Activated CD4-positive, alpha-beta T cell treated with anti-CD3 and anti-CD28 coated beads, Interleukin-2, Interleukin-6, amounts not matched to agents 100 ng/mL and 50 ng/mL, durations not matched to agents 16 hours and 8 hours (primary cell): ENCODE measurements at places on chromosomes 13 and 19.

DNA sequence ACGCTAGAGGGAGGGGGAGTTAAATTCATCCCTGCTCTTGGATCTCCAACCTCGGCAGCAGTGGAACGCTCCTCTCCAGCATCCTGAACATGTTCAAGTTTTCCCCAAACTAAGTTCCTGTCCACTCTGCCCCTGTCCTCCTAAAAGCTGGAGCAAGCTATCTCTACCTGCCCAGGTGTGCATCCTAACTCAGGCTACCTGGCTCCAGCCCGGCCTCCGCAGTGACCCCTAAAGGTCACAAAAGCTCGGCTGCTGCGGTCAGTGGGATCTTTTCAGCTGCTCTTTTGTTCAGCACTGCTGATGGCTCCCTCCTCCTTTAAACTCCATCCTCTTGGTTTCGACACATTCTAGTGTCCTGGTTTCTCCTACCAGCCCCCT, 1.4 kb downstream of the DCUN1D2 start:
- DNase-seq, result no peak

- DNase-seq, result peak; percentile 80
These were observed at the start of gene ZNF580 for GRCh38 chr19:55640577-55641425. TSS of gene ZNF580 (plus strand) at chr19:55641002. CDS start at chr19:55642509, 1,507 bp downstream.

- no peak for DNase-seq
These were observed 748.2 kb upstream of the SLITRK1 start for GRCh38 chr13:84630476-84630875.

- DNase-seq, result no peak
These were observed 41.5 kb downstream of the NOTCH3 start for GRCh38 chr19:15159251-15159650.

- DNase-seq, result peak; percentile 99
These were observed at the start of gene WDFY2 for GRCh38 chr13:51583875-51584730. TSS of gene WDFY2 (plus strand) at chr13:51584462. CDS start at chr13:51584688, 226 bp downstream.

DNA sequence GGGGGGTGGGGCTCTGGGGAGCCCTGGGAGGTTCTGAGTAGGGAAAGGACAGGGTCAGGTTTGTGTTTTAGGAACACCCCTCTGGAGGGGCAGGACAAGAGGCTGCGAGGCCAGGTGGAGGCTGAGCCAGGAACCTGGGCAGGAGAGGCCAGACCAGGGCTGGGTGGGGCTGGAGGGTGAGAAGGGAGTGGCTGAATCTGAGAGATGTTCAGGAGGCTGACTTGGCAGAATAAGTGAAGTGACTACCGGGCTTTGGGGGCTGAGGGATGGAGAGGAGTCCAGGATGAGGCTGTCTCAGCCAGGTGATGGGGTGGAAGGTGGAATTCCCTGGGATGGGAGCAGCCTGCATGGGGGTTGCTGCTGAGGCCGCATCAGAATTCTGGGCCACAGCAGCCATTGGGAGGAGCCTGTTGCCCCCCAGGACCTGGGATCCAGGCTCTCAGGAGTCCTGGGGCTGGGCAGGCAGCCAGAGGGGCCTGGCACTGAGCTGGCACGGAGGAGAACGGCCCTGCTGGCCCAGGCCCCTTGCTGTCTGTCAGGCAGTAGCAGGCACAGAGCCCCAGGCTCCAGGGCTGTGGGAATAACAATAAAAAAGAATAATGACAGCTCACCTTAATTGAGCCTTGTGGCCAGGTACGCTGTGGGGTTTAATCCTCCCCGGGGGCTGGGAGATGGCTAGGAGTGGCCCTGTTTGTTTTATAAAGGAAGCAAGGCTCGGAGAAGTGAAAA, 3.3 kb downstream of the PPP5C start:
- peak; percentile 44 for DNase-seq
